ENCODE measurements at places on chromosomes 6 and 20.

DNA sequence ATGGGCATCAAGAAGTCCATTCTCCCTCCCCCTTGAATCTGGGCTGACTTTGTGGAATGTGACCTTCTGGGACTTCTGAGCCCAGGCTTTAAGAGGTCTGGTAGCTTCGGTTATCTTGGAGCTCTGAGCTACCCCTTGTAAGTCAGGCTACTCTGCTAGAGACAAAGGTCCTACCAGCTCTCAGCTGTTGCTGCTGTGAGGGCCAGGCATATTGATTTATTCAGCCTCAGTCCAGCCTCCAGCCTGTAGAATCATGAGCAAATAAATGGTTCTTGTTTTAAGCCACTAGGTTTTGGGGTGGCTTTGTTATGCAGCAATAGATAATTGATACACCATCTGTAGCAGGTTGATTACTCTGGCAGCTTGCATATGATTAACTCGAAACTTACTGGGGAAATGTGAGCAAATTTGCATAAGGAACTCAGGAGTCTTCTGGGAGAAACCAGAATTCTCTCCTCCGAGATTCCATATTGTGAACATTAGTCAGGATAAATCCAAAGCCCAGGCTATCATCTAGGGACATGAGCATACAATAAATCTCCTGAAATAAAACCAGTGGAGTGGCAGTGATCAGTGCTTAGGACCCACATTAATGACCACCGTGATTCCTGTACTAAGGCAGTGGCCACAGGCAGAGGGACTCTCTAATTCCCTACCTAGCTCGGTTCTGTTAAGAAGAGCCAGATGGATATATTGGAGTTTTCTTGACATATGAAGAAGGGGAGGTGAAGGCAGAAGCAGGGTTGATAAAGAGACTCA is 336.1 kb downstream of the CDC5L start:
- DNase-seq, result no peak

DNA sequence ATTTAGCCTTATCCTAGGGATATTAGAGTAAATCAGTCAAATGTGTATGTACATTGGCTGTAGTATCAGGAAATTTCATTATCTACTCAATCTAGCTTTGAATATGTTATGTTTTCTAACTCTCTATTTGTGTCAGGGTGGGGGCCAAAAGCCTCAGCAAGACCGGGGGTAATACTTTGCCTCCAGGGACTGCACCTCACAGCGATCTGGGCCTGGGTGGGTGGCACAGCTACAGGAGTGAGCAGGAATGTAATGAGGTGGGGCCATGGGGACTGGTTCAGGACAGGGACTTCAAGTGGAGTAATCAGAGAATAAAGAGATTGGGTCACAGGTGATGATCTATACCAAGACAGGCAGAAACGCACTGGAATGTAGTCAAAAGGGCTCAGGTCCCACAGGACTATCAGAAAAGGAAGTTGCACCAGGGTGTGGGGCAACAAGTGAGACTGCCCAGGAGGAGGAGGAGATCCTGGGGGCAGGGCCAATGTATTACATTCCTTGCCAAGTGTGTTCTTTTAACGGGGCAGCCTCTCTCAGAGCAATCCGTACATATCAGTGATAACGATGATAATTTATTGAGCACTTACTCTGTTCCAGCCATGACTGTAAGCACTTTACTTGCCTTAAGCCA is 54.0 kb downstream of the PIGU start:
- no peak for DNase-seq

DNA sequence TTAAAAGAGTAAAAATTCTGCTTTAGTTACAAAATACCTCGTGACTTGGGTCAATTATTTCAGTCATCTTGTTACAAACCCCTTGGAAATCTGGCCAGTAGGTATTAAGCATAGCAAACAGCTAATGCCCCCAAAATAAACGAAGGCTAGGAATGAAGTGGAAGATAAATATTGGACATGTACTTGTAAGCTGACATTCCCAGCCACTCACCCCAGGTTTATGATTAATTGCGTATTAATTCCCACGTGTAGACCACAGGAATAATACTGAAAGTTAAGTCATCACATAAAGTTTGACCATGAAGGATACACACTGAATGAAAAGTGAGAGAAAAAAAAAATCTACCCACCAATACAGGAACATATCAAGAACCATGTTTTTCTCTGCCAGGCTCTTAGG is 936.5 kb upstream of the ADGRB3 start:
- DNase-seq, result no peak

GRCh38 chr20:13784271-13784892 is 337 bp downstream of the ESF1 start:
- no peak for DNase-seq

All from COLO829 (cell line).